ENCODE measurements at places on chromosomes 7 and 10. TPM values are rescaled to one million over a fixed set of nuclear protein-coding genes. Genes with fewer than 3 reads are reported as not detected.

The PAPSS2 gene
- total RNA-seq = 61.5 TPM

GRCh38 chr7:128928882-128929788 is 8.6 kb upstream of the IRF5 start:
- no peak overlapping the region for H3K27ac ChIP-seq
- peaks cover 18% of the 10 kb centered on the region for H3K27me3 ChIP-seq
- peak; percentile 70 for DNase-seq
- no peak overlapping the region for H3K4me3 ChIP-seq
- H3K4me1 ChIP-seq = no peaks in the 10 kb centered on the region

DNA sequence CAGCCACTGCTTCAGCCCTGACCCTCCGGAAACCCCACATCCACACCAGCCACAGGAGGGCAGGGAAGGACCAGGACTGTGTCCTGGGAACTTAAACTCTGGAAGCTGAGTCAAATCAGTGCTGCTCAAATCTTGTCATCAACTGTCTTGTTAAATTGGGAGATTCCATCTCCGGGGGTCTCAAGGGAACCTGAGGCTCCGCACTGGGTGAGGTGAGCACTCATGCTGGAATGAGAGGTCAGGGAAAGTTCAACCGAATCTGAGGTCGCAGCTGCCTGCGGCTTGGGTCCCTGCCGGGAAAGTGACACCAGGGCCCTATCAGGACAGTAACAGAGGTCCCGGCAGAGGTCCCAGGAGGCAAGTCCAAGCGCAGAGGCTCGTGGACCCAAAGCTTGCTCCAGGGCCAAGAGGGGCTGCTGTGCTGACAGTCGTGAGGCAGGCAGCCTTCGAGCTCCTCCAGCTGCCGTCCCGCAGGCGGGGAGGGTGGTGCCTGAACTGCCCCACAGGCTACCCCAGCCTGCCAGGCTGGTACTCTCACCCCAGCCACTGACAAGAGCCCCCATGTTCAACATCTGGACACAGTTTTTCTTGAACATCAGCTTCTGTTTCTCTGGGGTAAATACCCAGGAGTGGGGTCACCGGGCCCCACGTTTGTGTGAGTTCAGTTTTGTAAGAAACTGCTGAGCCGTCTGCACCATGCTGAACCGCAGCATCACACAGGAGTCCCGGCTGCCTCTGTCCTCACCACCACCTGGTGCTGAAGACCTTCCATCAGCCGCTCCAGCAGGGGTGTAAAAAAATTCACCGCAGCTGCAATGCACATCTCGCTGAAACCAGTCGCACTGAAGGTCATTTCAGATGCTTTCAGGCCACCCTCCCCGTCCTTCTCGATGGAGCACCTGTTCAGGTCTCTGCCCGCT is 101.0 kb downstream of the DIP2C start:
- H3K27ac ChIP-seq = peak overlapping the region; percentile 83
- H3K4me1 ChIP-seq = peaks cover 40% of the 10 kb centered on the region
- no peak for DNase-seq
- H3K36me3 ChIP-seq = peaks cover 1% of the 10 kb centered on the region
- no peaks in the 10 kb centered on the region for H3K27me3 ChIP-seq

GRCh38 chr10:114393482-114393881 is 10.8 kb downstream of the AFAP1L2 start:
- H3K27me3 ChIP-seq = no peaks in the 10 kb centered on the region
- H3K27ac ChIP-seq = peak overlapping the region; percentile 22
- no peak overlapping the region for H3K4me3 ChIP-seq
- no peaks in the 10 kb centered on the region for H3K36me3 ChIP-seq

- no peak overlapping the region for H3K27ac ChIP-seq
- no peak overlapping the region for H3K4me3 ChIP-seq
- no peak for DNase-seq
- peaks cover 10% of the 10 kb centered on the region for H3K36me3 ChIP-seq
- no peaks in the 10 kb centered on the region for H3K27me3 ChIP-seq
Observed at GRCh38 chr7:152086513-152086912, 61.0 kb downstream of the GALNT11 start.

- H3K36me3 ChIP-seq = no peaks in the 10 kb centered on the region
- peak; percentile 63 for DNase-seq
- H3K4me1 ChIP-seq = no peaks in the 10 kb centered on the region
- peaks cover 30% of the 10 kb centered on the region for H3K27me3 ChIP-seq
Observed at GRCh38 chr10:49653273-49653929, 26.1 kb upstream of the C10orf53 start.

DNA sequence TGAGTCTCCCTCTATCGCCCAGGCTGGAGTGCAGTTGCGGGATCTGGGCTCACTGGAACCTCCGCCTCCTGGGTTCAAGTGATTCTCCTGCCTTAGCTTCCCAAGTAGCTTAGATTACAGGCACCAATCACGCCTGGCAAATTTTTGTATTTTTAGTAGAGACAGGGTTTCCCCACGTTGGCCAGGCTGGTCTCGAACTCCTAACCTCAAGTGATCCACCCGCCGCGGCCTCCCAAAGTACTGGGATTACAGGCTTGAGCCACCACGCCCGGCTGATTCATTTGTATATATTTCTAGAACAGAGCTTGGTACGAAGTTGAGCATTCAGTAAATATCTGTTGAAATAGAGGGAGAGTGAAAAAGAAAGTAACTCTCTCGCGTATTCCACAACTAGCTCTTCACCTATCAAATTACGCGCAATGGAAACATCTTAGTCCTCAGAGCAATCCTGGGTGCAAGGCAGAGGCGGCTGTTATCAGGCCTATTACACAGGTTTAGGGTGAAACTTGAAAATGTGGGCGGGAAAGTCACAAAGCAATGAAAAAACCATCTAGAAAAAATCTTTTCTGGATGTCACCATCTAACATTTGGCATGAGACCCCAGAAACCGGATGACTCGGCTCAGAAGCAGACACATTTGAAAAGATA is 707 bp upstream of the GHITM start:
- peak overlapping the region; percentile 98 for H3K27ac ChIP-seq
- H3K27me3 ChIP-seq = peaks cover 14% of the 10 kb centered on the region
- peaks cover 8% of the 10 kb centered on the region for H3K36me3 ChIP-seq
- H3K4me3 ChIP-seq = peak overlapping the region; percentile 95

- H3K27ac ChIP-seq = no peak overlapping the region
- peaks cover 7% of the 10 kb centered on the region for H3K36me3 ChIP-seq
- no peak overlapping the region for H3K4me3 ChIP-seq
- peaks cover 17% of the 10 kb centered on the region for H3K4me1 ChIP-seq
- DNase-seq = no peak
Observed at GRCh38 chr7:30322271-30323005, 38.0 kb downstream of the ZNRF2 start.

GRCh38 chr7:28405662-28406061 is 6.7 kb upstream of the CREB5 start:
- no peaks in the 10 kb centered on the region for H3K36me3 ChIP-seq
- H3K27ac ChIP-seq = peak overlapping the region; percentile 45
- no peaks in the 10 kb centered on the region for H3K27me3 ChIP-seq
- peaks cover 34% of the 10 kb centered on the region for H3K4me1 ChIP-seq

DNA sequence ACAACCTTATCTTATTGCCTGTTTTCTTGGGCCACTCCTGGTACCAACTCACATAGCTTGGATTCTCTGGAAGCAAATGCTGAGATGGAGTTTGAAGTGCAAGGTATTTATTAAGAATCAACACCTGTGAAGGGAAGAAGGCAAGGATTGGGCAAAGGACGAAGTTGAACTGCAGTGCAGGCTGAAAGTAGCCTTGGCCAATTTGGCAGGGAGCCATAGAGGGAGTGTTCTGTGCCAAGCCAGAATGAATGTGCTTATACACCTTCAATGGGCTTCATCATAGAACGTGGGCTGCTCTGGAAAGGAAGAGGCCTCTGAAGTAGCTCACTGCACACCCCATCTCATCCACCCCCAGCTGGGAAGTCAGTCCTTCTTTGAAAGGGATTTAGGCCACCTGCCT is 79.8 kb upstream of the IFRD1 start:
- peaks cover 6% of the 10 kb centered on the region for H3K4me1 ChIP-seq
- no peak for DNase-seq
- H3K4me3 ChIP-seq = no peak overlapping the region
- no peaks in the 10 kb centered on the region for H3K36me3 ChIP-seq
- no peaks in the 10 kb centered on the region for H3K27me3 ChIP-seq

DNA sequence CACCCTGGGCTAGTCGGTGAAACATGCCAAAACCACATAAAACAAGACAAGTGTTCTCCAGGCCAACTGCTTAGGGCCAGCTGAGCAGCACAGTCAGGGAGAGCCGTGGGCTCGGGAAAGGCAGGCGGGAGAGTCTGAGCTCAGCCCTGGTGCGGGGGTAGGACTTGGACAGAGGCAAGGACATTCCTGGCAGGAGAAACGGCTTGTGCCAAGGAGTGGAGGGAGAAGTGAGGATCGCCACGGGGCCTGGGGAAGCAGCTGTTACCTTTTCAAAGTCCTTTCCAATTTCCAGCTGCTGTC is 4.2 kb downstream of the ELN start:
- H3K36me3 ChIP-seq = peaks cover 54% of the 10 kb centered on the region
- H3K27ac ChIP-seq = peak overlapping the region; percentile 91

DNA sequence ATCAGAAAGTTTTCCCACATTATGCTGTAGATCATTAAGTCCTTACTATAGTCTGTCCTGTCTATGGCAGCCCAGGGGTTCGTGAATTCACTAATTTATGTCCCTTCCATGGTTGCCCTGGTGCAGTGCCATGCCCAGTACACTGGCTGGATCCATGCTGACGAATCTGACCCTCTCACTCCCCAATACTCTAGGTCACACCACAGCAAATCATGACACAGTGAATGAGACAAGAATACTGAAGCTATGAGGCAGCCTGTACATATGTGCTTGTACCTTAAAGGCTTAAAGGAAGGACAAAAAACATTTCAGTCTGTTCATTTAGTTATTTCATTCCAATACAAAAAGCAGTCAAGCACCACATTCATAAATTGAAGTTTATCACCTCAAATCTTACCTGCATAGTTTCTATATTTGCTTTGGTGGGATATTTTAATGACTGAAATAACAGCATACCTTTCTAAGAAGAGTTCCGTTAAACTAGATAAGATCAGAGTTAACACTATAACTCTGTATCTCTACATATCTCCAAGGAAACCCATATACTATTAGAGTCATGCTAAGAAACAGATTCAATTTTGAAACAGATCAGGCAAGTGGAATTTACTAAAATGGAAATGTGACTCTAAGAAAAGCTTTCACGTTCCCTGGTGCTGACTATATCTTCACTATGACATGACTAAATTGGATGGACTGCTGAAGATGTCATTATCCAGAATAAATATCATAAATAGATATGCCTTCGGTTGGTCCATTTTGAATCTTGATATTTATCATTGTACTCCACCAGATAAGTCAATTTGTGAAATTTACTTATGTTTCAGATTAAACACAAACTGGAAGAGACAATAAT is 36.7 kb downstream of the OSBPL3 start:
- H3K27me3 ChIP-seq = peaks cover 1% of the 10 kb centered on the region
- H3K36me3 ChIP-seq = no peaks in the 10 kb centered on the region
- H3K4me1 ChIP-seq = no peaks in the 10 kb centered on the region
- no peak for DNase-seq
- H3K4me3 ChIP-seq = no peak overlapping the region

GRCh38 chr7:130091999-130092398 is 21.7 kb downstream of the KLHDC10 start:
- no peaks in the 10 kb centered on the region for H3K27me3 ChIP-seq
- no peak for DNase-seq
- no peak overlapping the region for H3K4me3 ChIP-seq
- no peaks in the 10 kb centered on the region for H3K36me3 ChIP-seq

Data from chondrocyte (in vitro differentiated cells).